ENCODE measurements at places on chromosomes 2 and 18.

DNA sequence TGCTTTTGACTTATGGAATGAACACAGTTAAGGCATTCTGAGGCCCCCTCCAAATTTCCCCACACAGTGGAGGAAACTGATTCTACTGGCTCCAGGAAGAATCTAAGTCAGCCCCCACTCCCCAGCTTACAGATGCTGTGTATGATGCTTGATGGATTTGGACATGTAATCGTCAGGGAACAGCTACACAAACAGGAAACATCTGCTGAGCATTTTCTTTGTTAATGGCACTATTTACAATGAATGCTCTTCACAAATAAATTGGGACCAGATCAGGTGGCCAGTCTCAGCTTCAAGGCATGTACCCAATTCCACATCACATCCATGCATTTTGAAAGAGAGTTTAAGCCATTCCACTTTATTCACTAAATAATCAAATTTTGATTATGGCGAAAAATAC lies 562.3 kb downstream of the SOX11 start:
- DNase-seq: no peak

DNA sequence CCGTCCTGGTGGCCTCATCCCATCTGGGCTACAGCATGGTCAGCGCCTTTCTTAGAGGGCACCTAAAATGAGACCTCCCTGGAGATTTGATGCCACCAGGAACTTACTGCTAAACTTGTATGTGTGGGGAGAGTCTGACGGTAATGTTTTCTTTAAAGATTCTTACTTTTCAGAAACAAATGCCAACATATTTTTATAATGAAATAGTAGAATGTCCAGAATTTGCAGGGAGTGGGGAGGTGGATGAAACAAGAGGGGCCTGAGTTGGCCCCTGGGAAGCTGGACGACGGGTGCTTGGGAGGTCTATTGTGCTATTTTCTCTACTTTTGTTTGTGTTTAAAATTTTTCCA lies 118.8 kb upstream of the CTDP1 start:
- DNase-seq: no peak

- no peak for DNase-seq
Measured at GRCh38 chr2:187324631-187325030, 123.4 kb downstream of the CALCRL start.

DNA sequence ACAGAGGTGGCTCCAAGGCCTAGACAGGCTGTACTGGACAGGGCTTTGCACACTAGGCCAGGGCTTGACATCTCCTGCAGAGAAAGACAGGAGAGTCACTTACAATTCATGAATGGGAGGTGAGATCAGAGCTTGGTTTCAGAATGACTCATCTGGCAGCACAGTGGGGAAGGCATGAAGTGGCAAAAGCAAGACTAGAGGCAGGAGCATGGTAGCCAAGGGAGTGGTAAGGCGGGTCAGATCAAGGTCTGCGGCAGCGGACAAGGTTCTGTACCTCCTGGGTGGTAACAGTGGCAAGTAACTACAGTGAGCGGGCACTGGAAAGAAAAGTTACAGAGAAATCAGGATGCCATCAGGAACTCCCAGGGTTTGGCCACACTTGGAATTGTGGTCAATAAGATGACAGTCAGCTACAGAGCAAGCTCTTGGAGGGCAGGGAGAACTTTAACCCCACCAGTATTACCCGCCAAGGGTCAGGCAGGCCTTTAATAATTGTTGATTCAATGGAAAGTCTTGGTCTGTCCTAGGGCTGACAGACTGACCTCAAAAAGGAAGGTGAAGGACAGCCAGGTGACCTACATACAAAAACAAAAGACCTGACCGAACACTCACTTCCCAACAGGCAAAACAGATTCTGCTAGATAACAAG lies 5.7 kb downstream of the MCFD2 start:
- DNase-seq: no peak

DNA sequence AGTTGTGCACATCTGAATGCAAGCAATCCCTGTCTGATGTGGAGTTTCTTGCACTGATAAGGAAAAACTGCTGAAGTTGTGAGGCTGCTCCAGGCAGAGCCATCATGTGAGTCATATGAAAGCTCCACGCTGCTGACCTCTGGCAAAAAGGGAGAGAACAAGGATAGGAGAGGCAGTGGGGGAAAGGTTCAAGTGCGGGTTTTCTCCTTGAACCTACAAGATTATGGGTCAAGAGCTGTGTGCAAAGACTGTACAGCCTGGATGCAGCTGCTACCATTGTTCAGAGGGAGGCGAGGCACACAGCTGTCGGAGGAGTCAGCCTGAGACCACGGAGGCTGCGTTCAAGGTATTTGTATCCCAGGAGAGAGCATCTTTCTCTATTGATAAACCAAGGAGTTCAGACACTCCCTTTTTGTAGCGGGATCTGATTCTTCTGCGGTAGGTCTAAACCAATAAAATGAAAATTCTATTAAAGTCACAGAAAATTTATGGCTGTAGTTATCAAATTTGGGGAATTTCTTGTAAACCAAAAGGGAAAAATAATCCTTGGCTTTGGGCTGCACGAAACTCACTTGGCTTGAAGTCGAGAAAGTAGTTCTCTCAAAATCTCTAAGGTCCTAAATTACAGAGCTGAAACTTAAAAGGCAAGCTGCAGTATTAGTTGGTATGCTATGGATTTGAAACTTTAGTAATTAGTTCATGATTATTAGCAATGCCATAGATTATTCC lies at the start of gene CDK15:
Gene CDK15 (plus strand): TSS at position 96 of the 729 bp plus-strand sequence. CDS start 128 bp downstream, at position 224.
- no peak for DNase-seq

- no peak for DNase-seq
Measured at GRCh38 chr2:24754985-24755705, 38.0 kb downstream of the PTRHD1 start.

- no peak for DNase-seq
Measured at GRCh38 chr2:196219671-196220070, 48.3 kb upstream of the STK17B start.

- DNase-seq: no peak
Measured at GRCh38 chr18:3153107-3153704, 66.6 kb downstream of the MYOM1 start.

DNA sequence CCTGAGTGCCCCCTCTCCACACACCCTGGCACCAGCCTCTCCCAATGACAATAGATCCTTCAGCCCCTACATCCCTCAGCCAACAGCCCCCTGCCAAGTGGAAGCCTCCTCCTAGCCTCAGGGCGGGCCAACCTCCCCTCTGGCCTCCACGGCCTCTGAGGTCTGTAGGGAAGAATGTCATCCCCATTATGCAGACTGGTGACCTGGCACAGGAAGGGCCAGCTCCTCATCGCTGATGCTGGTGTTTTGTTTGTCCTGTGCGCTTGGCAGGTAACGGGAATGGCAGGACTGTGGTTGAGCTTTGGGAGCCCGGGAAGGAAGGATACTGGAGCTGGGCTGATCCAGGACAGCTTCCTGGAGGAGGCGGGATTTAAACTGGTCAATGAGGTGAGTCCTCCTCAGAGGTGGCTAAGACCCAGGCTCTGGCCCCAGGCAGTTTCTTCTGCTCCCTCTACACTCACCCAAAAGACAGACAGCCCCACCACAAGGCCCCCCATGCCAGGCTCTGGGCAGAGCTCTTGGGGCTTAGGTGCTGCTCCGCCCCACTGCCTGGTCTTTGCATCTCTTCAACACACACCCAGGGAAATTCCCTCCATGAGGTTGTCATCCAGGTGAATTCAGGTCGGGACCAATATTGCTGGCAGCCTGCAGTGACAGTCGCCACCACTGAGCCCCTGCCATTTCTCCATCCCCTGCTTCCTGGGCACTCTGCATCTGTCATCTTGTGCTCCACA lies 75.2 kb upstream of the SMAD7 start:
- no peak for DNase-seq

GRCh38 chr2:46643951-46644350 lies 164.6 kb downstream of the TMEM247 start:
- no peak for DNase-seq

- no peak for DNase-seq
Measured at GRCh38 chr2:196376984-196377877, 205.9 kb upstream of the STK17B start.

DNA sequence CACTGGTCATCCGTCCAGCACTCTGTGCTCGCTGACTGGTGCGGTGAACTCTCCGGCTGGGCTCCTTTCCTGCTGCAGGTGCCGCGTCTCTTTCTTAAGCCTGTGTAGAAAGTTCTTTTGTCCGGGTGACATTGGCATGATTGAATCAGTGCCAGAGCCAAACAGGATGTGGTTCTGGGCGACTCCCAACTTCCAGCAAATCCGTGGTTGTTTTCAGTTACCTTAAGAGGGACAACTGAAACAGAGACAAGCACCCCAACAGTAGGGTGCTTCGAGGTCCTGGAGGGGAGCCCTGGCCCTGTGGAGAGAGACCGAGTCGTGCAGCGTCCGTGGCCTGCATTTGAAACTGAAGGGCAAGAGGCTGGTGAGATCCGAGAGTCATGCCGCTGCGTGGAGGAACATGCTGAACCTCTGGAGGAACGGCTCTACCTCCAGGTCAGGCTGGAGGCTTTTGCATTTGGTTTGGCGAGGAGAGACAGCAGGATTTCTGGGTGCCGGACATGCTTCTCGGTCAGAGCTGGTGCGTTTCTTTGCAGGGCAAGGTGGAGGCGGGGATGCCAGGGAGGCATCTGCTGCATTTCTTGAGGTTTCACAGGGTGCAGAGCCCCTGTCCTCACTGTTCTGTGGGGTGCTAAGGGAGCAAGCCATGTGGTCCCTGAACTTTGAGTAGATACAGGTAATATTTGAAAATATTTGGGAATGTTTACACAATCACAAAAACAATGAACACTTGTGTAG lies 26.8 kb downstream of the SH3BP4 start:
- no peak for DNase-seq

- DNase-seq: no peak
Measured at GRCh38 chr2:112547333-112547732, 5.1 kb downstream of the POLR1B start.

DNA sequence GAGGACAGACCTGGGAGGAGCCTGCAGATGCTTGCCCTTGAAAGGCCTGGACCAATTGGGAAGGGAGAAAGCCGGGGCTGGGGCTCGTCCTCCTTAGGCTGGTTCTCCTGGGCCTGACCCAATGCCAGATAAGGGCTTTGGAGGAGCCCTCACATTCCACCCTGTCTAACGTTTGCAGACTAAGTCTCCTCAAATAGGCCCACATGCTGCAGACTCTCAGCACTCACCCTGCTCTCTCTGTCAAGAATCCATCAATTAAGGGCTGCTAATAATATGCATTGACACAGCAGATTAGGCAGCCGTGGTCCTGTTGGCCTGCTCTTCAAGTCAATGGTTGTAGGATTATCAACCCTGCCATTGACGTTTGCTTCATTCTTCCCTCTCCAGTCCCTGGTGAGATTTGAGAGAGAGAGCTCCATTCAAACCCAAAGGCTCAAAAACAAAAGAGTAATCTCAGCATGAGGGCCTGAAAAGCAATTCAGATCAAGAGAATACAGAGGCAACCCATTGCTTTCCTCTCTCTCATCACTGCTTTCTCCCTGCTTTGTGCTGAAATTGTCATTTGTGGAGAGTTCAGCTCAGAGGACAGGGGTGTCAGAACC lies 167.6 kb downstream of the INSIG2 start:
- DNase-seq: no peak

- DNase-seq: no peak
Measured at GRCh38 chr2:148971547-148971946, 67.0 kb upstream of the LYPD6B start.

DNA sequence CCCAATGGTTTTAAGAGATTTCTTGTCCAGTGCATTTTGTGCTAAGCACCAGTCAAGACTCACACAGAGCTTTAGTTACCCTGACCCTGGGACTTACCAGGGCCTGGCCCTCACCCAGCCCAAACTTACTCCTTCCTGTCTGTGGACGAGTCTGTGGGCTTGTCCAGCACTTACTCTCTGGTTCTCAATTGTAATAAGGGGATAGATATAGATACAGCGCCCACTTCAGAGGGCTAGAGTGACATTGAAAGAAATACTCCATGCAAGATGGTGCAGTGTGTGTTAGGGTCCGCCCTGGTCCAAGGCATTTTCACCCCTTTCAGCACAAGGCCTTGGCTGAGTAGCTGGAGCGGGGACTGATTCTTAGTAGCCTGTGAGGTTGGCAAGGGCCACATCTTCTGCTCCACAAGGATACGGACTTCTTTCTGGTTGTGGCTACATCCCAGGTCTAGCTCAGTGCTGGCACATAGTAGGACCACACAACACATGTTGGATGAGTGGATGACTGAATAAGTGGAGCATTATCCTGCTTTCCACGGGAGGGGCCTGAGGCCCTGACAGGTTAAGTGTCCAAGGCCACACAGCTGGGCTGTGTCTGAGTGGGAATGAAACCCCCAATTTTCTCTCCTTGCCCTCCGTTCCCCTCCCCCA lies 3.8 kb upstream of the ARID5A start:
- DNase-seq: no peak

DNA sequence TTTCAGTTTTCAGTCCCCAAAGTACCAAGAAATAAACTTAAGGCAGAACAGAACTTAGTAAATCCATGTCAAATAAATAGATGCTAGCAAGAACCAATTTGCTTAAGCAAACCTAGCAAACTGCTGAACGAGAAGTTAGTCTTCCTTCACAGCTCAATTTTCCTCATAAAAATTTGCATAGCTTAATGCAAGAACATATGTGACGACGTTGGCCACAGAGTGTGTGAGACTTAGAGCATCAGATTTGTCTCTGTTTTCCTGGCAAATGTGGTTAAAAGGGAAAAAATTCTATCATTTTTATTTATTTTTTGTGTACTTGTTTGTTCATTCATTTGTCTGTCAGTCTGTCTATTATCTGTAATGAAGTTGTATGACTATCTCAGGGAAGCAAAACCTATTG lies 485.7 kb downstream of the THSD7B start:
- DNase-seq: no peak

- DNase-seq: no peak
Measured at GRCh38 chr18:54696616-54697293, 105.7 kb downstream of the DYNAP start.

DNA sequence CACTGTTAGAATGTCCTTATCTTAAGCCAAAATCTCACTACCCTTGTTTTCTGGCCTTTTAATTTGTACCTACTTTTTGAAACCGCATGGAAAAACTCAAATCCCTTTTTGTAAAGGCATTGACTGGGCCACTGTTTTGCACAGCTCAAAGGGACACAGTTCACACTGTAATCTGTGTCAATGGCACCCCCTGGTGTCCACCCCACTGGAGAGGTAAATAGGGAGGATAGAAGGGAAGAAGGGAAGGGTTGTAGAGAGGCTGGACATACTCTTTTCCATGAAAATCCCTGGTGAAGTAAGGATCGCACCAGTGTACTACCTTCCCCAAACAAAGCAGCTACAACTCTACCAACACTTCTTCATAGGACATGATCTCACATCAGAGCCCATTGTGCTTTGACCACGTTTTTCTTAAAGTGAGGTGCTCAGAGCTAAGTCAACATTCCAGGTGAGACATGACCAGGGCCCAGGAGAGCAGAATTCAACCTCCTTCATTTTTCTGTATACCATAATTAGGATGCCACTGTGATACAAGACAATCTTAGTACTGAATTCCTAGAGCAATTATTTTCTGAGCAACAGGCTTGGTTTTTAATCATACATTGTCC lies 92.4 kb upstream of the RMDN2 start:
- no peak for DNase-seq

Data from cortex of kidney (tissue), 1 donor.